ENCODE measurements at places on chromosomes 3 and 15. TPM values are rescaled to one million over a fixed set of nuclear protein-coding genes. Genes with fewer than 3 reads are reported as not detected.

Gene CCDC39
- total RNA-seq: not detected

- no peak for DNase-seq
These were observed 6.8 kb downstream of the ONECUT1 start for GRCh38 chr15:52783191-52783829.

DNA sequence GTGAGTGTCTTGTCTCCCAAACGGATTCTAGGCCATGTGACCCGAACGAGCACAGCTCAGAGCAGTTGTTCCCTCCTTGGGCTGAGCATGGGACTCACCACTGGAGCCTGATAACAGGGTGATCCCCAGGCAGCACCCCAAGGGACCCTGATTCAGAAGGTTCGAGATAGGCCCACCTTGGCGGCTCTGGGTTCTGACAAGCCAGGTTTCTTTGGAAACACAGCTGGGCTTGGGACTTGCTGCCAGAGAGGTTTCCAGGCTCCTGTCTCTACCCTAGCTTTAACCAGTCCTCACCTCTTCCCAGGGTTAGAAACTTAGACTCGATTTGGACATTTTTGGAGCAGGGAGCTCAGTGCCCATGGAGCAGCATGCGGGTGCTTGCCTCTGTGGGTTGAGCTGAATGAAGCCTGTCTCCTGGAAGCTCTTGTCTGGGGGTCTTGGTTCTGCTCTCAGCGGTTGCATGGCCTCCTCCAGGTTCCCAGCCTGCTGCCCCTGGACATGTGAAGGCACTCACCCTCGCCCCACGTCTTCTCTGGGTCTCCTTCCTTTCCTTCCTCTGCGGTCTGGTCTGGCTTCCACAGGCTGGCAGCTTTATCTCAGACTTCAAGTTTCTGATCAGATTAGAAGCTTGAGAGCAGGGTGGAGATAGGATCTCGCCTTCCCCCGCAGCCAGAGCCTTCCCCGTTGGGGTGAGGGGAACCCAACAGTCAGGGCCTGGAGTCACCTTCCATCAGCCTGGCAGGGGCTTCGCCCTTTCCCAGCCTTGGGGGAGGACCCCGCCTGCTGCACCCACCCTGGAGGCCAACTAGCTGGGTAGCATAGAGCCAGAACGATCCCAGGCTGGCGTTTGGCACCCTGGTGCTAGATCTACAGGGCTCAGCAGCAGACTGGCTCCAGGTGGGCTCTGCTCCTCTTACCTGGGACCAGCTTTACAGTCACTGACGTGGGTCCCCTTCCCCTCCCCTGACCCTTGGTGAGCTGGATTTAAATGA, 21.0 kb downstream of the PAQR5 start:
- no peak for DNase-seq

DNA sequence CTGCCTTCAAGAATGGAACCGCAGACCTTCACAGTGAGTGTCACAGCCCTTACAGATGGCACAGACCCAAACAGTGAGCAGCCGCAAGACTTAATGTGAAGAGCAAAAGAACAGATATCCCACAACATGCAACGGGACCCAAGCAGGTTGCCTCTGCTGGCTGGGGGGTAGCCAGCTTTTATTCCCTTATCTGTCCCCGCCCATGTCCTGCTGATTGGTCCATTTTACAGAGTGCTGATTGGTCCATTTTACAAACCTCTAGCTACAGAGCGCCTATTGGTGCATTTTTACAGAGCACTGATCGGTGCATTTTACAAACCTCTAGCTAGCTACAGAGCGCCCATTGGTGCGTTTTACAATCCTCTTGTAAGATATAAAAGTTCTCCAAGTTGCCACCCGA, 102.0 kb upstream of the IGF1R start:
- DNase-seq: no peak

DNA sequence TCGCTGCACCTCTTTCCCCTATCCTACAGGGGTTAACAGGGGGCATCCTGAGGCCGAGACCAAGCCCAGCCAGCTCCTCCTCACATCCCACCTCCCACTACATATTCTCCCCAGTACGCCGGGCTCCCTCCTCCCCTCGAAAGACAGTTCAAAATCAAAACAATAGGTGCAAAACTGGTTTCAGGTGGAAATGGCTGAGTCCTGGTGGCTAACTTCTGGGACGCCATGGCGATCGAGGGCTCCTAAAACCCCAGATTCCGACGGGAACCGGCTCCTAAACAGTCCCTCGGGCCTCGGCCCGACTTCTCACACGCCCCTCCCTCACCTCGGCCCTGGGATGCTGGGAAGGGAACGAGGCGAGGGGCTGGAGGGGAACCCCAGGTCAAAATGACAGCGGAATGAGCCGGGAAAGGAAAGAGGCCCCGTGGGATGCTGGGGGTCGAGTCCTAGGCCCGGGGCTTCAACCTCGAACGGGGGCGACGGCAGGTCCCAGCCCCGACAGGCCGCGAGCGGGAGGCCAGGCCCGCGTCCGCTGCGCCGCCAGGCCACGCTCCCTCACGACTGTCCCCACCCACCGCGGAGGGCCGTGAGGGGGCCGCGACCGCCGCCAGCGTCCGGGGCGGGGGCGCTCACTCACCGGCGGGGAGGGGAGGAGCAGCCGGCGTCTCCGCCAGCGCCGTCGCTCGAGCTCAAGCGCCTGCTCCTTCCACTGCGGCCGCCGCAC, 492 bp downstream of the TMCC1 start:
- peak; percentile 84 for DNase-seq

DNA sequence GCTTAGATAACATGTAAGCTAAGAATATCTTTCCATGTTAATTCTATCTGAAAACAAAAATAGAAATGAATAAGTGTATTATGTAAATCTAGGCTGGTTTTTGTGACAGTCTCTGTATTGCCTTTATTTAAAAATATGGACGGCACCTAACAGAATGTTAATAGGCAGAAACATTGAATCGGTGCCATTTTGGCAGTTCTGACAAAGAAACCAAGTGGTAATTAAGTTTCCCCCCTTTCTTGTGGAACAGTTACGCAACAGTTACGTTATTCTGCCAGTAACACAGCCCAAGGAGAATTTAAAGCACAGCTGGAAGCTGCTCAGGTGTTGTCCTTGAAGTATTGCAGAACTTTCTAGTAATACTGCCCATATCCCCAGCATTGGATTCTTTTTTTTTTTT, 21.5 kb downstream of the LARS2 start:
- DNase-seq: no peak

Gene UBAP1L
- 5.2 TPM for total RNA-seq
